ENCODE measurements at places on chromosomes 2 and 18.

DNA sequence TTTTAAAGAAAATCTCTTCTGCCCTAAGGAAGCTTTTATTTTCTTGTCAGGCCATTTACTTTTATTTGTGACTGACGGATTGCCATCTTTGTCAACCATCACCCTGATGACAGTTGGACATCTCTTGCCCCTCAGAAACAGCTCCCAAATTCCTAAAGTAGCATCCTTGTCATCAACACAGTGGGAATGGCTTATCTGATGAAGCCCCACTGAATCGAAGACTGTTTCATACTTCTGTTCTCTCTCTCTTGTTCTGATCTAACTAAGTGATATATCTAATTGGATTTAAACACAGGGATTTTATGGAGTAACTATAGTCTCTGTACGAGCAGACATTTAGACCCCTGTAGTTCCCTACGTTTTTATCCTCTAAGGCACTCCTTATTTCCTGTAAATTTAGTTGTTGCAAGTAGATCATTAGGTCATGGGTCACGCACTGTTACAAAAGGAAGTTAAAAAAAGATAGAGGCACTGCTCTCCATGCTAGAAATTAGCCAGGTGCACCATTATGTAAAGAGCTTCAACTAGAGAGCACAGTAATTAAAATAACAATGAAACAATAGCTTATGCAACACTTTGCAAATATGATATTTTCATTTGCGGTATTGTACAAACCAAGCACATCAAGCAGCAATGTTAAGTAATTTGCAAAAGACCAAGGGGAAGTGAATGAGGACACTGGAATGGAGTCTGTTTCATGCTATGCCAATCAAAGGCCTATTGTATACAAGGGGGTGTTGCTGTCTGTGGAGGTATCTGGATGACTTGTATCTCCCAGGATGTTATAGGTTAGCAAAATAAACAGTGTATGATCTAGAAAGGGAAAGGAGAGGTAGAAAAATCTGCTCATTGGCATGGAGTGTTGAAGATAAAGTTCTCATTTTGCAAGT, 284.7 kb downstream of the LRRTM1 start:
- DNase-seq, result no peak

- no peak for DNase-seq
Observed at GRCh38 chr2:39234754-39235153, 9.0 kb downstream of the CDKL4 start.

DNA sequence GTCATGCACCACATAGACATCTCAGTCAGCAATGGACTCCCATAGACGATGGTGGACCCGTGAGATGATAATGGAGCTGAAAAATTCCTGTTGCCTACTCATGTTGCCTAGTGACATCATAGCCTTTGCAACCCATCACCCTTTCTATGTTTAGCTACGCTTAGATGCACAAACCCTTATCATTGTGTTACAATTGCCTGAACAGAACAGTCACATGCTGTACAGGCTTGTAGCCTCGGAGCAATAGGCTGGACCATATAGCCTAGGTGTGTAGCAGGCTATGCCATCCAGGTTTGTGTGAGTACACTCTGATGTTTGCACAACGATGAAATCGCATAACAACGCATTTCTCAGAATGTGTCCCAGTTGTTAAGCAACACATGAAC, 221.6 kb downstream of the ALPK2 start:
- no peak for DNase-seq

- peak; percentile 55 for DNase-seq
Observed at GRCh38 chr2:236768393-236769140, 198.9 kb downstream of the ACKR3 start.

DNA sequence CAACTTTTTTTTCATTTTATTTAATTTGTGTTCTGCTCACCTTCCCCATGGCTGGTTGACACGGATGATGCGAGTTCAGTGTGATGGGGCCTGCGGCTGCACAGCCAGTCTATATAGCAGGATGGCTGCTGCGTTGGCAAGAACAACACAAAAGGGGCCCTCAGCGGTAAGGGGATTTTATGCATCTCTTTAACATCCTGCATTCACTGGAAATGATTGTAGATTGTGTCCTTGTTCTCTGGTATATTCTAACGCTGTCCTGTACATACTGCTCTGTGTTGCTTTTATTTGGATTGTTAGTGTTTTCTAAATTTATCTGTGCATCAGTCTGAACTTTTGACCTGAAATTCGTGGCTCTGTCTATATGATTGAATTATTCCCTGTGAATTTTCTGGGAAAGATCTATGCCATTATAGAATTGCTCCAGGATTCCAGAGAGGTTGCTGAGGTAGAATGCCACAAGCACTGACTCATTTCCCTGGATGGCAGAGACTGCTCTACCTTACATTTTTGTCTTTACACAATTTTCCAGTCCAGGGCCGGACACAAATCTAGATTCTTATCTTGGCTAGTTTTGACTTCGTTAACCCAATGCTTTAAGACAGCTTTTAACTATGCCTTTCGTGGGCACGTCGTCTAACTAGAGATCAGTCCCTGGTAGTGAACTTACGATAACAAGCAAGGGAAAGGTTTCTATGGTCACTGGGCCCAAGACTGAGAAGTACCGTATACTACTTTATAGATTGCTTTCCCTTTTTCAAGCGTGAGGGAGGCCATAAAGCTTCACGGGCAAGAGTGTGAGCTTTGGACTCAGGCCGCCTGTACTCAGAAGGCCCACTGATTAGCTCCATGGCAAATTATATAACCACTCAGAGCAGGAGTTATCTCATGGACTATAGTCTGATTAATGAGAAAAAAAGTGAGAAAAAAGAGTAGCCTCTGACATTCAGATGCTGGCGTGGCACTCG, at the start of gene CRYGC:
Gene CRYGC (minus strand): TSS at position 85 of the 968 bp plus-strand sequence. CDS start 36 bp downstream, at position 49.
- no peak for DNase-seq

- no peak for DNase-seq
Observed at GRCh38 chr2:237594514-237594871, 4.0 kb upstream of the RAB17 start.

DNA sequence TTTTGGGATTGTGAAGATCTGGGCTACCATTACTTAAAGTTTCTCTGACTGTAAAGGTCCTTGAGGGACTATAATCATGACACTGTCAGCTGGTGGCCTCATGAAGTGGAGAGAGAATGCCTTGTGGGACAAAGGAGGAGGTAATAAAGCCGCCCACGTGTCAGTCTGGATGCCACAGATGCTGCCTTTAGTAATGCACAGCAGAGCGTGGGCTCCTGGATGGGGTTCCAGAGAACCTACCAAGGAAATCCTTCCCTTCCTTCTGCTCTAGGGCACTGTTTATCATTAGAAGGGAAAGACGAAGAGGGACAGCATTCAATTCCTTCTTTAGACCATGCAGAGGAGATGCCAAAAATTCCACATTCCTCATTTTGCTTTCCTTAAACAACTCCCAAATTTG, 63.5 kb downstream of the COL5A2 start:
- no peak for DNase-seq

DNA sequence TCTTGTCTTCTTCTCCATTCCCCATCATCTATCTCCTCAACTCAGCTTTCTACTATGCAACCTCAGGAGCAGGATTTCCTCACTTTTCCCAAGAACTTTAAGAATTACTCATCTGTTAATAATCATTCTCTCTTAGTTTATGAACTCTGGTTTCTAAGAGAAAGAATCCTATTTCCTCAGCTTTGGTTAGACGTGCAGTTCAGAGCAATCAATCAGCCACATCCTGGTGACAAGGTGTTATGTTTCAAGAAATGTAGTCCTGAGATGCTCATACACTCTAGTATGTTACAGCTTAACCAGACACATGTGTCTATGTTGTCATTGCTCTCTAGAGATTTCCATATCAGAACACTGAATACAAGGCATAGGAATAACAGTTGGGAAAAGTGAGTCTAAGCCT, 277.9 kb downstream of the MBD2 start:
- no peak for DNase-seq

- no peak for DNase-seq
Observed at GRCh38 chr2:31378791-31379501, 35.6 kb downstream of the XDH start.

DNA sequence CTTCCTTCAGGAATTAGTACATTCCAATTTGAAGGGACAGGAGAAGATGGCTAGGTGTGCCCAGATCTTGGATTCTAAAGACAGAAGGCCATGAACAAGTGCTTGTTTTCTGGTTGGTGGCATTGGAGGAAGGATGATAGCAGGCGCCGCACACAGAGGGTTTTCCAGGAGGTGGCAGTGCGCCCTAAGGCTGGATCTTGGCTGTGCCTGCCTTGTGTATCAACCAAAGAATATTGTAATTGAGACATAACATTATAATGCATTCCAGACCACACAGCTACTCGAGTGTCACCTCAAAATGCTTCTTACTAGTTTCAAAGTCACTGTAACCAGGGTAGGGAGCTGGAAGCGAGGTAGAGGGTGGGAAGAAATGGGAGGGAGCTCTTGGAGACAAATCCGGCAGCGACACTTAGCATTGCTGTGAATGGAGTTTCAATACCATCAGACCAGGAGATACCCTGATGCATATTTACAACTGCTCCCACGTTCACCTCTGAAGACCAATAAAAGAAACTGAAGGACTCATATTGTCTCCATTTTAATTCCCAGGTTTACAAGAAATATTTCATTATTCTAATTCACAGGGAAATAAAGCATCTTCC, 42.5 kb downstream of the CPO start:
- no peak for DNase-seq

GRCh38 chr2:27074738-27075565, 3.5 kb upstream of the EMILIN1 start:
- DNase-seq, result no peak

- DNase-seq, result no peak
Observed at GRCh38 chr2:45930396-45930792, 278.9 kb downstream of the PRKCE start.

GRCh38 chr18:77004555-77005380, 127.8 kb downstream of the MBP start:
- no peak for DNase-seq

GRCh38 chr2:20620696-20621365, 30.1 kb downstream of the HS1BP3 start:
- DNase-seq, result no peak

Data from non-pigmented ciliary epithelial cell (primary cell).